ENCODE measurements at places on chromosomes 6 and 20.

GRCh38 chr6:108806171-108806570, 42.1 kb upstream of the ARMC2 start:
- no peak for DNase-seq

DNA sequence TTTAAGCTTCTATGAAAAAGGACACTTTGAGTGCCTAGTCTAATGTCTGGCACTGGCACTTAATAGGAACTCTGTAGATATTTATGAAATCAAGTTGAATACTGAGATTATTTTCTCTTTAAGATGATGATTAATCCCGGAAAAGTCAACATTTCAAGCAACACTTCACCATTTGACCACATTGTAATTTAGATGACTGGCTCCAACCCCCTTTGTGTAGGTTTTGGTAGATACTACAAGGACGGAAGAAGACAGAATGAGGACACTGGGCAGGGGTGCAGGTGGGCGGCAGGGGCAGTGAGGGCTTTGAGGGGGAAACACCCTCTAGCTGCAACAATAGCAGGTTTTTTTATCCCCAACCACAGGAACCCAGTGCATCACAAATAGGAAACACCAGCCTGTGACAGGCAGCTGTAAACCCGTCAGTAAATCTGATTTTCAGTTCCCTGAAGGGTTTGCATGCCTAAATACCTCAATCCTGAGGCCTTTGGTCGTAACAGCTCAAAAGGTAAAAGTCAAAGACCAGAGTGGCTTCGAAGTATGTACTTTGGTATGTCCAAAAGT, 4.6 kb downstream of the DTNBP1 start:
- no peak for DNase-seq

DNA sequence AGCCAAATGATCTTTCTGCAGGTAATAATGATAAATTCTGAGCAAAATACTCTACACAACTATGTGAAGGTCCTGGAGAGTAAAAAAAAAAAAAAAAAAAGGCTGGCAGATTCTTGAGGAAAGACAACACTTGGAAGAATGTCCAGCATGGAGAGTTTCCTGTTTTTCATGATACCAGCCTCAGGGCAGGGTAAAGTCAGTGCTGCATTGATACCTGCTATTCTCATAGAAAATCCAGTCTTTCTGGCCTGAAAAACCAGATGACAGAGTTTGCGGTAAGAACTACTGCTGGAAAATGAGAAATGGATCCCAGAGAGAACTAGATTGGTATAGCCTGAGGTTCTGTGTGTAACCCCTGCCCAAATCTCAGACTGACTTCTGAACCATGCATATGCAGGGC, 89.1 kb downstream of the AFG1L start:
- DNase-seq: no peak

GRCh38 chr20:50438986-50439407, 71.2 kb upstream of the PTPN1 start:
- DNase-seq: no peak

DNA sequence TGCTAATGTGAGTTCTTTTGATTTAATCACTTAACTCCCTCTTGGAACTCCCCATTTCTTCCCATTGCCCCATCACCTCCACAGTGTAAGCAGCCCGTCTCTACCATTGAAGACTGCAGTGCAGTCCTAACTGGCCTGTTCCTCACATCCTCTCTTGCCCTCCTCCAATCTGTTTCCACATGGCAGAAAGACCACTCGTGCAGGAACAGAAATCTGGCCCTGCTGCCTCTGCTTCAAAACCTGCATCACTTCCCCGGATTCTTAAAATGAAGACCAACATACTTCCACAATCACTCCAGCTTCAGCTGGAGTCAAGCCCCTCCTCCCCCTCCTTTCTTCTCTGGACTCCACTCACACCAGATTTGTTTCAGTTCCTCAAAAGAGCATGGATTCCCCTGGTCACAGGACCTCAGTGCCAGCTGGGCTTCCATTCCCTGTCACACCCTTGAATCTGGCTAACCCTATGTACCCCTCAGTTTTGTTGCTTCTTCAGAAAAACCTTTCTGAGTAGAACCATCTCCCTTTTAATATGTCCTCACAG, 802.3 kb downstream of the MAFB start:
- no peak for DNase-seq

DNA sequence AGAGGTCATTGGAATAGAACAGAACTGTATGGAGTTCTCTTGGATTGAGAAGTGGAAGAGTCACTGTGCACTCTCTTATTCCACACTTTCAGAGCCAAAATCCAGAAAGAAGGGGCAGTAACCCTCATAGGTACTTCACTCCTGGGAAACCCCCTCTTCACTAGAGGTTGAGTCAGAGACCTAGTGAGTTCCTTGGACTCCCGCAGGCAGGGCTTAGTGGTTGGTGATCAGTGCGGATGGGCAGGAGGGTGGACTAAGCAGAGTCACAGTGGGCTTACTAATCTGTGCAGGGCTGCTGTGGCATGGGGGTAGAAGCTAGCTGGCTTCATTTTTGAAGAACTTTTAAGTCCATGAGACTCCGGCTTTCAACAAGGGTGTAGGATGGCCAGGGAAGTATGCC, 95.0 kb upstream of the MLN start:
- DNase-seq: no peak

- no peak for DNase-seq
These were observed 45.6 kb downstream of the CENPW start for GRCh38 chr6:126385536-126385935.

GRCh38 chr6:50443144-50443543, 270.2 kb upstream of the TFAP2D start:
- no peak for DNase-seq

DNA sequence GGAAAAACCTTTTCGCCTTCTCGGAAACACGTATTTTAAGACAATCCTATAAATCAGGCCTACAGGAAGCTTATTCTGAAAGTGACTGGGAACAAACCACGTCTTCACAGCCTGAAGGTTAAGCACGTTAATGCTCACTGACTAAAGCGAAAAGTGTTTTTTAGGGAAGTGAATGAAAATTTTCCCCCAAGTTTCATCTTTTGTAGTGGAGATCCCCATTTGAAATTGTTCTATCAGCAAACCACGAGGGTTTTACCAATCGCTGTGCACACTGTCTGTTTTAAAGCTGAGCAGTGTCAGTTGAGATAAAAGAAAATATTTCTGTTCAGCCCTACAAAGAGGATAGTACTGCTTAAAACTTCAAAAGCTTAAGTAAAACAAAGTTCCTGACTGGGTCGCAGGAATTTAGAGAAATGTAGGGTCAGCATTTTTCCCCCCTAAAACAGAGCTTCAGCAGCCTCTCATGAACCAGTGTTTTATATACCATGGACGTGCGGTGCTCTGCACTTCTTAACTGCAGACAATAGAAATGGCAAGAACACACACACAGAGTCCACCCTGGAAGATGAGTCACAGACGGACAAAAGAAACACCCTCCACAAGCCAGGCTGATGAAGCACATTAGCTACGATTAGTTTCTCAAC, 34.9 kb downstream of the SLC22A23 start:
- DNase-seq: no peak

DNA sequence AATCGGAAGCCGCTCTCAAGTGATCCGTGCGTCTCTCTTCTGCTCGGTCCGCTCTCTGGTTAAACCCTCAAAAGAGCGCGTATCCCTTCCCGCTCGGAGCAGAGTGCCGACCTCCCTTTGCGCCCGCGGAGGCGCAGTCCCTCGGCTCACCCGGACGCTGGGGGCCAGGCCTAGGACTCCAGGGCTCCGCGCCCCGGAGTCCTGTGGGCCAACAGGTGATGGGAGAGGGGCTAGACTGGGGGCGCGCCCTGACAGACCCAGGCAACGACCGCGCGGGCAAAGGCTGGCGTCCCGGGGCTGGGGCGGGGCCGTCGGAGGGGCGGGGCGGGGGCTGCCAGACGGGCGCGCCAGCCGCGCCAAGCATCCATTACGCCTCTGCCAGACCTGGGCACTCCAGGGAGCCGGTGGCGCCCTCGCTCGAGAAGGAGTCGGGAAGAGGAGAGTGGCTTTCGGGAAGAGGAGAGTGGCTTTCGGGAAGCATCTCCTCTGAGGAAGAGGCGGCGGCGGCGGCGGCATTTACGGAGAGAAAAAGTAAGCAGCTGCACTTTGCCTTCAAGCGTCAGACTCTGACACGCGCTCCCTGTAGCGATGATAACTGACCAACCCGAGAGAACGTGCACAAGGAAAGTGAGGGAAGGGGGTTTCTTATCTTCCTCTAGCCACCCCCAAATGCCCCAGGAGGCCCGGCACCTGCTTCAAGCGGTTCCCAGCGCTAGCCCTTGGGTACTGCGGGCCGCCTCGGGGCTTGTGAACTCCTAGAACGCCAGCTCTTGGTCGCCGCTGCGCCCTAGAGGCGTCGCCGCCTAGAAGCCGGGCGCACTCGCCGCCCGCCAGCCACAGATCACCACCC, 2.6 kb downstream of the EPHA7 start:
- DNase-seq: peak; percentile 96

- DNase-seq: no peak
These were observed 255.6 kb upstream of the TAB2 start for GRCh38 chr6:149061930-149062329.

DNA sequence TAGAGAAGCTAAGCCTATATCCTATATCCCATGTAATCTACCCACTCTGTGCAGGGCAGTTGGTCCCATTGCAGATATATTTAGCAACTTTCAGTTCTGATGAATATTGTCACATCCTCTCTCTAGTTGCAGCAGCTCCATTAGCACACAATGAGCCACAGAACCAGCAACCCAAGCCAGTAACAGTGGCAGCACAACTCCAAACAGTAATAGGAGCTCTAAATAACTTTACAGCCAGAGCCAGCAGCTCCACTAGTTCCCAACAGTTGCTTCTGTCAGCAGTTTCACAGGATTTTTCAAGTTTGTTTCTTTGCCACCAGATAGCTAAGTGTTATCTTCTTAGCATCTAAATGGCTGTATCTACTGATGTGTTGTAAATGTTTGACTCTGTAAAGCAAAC, 490.8 kb downstream of the HTR1B start:
- no peak for DNase-seq

GRCh38 chr6:14550410-14550809, 432.8 kb downstream of the CD83 start:
- DNase-seq: no peak

- no peak for DNase-seq
These were observed 67.6 kb downstream of the FYN start for GRCh38 chr6:111805511-111806164.

- no peak for DNase-seq
These were observed 12.1 kb downstream of the TRIM31 start for GRCh38 chr6:30100585-30101443.

DNA sequence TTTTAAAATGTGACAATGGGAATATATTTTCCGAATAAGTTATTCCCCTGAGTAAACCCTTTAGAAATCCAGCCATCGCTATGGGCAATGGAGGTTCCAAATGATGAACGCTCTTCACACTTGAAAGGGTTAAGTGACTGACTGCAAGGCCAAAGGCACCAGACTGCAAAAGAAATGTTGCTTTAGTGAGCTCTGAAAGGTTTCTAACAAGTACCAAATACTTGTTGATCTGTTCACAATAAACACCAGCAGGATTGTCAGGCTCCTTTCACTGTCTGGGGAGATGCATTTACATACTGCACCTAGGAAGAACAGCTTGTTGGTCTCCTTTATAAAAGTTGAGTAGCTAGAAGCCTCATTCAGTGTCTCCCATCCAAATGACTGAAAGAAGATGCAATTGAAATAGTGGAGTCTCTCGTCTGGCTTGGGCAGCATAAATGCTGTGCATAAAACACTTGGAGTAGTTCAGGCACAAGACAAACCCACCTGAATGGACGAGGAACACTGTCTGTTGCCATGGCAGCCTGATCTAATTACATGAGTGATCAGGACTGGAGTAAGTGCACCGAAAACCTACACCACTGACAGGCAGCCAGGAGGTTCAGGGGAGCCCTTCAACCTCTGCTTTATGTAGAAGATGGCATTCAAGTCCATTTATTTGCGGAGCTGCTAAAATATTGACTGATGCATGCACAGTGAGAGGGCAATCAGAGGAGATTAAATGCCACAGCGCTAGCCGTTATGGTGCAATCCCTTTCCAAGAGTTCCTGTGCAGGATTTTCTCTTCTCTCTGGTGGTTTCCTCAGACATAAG, 2.9 kb downstream of the ATXN1 start:
- DNase-seq: no peak

DNA sequence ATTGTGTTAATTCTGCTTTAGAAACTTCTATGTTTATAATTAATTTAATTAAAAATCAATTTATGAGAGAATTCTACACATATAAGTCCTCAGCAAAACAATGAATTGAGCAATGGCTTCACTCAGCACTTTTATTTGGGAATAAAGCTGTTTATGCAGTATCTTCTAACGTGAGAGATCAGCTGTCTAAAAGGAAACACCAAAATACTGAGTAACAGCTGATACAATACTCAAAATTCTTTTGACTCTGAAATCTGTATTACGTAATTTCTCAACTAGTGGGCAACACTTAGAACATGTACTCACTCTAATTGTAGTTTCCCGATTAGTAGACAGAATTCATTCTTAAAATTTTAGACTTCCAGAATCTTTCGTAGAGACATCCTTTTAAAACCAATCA, 49.8 kb downstream of the MAP3K7 start:
- no peak for DNase-seq

- no peak for DNase-seq
These were observed 26.6 kb upstream of the PCMTD2 start for GRCh38 chr20:64228751-64229506.

DNA sequence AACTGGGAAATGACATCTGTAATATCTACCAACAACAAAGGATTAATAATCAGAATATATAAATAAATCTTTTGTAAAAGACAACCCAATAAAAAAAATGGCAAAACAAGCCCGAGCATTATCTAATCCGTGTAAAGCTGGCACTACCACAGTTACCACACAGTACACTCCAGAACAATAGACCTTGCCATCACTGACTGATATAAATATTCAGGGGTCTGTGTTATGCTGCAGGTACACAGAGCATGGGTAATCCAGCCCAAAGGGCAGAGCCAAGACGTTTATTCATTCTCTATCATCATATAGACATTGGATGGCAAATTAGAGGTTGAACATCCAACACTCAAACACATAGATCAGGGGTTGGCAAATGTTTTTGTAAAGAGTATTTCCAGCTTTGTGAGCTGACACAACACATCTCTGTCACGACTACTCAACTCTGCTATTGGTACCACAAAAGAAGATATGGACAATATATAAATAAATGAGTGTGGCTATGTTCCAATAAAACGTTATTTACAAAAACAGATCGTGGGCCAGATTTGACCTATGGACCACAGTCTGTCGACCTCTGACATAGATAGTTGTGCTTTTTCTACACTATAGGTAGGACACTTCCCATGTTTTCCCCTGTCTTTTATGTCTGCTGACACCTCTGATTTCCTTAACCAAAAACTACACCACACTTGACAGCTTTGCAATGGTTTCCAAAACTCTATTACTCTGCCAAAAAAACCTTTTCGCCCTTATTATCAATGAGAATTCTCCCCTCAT, 4.5 kb downstream of the NCOA6 start:
- DNase-seq: no peak
